ENCODE measurements at places on chromosomes 2 and 18. TPM values are rescaled to one million over a fixed set of nuclear protein-coding genes. Genes with fewer than 3 reads are reported as not detected.

DNA sequence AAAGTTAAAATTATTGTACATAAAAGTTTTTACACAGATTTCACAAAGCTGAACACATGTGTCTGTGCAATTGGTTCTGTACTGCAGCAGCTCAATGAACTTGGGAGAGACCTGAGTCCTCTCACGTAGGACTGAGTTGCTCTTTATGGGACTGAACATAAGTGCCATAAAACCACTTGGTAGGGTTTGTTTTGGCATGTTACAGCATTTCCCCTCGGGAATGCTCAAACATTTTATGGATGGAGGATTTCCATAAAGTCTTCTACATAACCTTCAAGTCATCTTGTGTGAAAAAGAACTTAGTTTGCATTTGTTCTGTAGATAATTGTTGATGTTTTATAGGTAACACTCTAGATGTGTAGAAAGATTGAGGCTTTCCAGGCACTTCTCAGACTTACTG, 15.9 kb downstream of the LYPD6 start:
- no peak for DNase-seq

- no peak for DNase-seq
Measured at GRCh38 chr2:134245340-134245984, 8.4 kb upstream of the MGAT5 start.

GRCh38 chr2:2027271-2027670, 283.0 kb upstream of the PXDN start:
- no peak for DNase-seq

- no peak for DNase-seq
Measured at GRCh38 chr2:132429351-132429750, 12.7 kb downstream of the GPR39 start.

Gene IL1RL2
- total RNA-seq: not detected
